ENCODE measurements at places on chromosomes 3 and 15.

GRCh38 chr3:14518893-14519292, 21.2 kb downstream of the GRIP2 start:
- DNase-seq, result no peak

- DNase-seq, result no peak
Observed at GRCh38 chr3:32994045-32994444, 42.6 kb downstream of the CCR4 start.

DNA sequence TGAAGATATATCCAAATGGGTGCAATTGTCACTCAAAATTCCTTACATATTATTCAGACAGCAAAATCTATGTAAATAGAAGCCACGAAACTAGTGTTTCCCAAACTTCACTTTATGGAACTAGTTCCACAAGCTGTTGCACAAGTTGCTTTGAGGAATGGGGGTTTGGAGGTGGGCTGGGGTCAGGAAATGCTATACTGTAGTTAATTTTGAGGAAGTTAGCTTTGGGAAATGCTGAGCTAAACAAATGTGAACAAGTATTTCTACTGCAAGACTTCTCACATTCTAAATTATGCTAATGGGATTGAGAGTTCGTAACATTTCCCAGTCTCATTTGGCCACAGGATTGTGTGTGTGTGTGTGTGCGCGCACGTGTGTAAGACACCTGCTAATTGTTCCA, 28.7 kb upstream of the SAMMSON start:
- DNase-seq, result no peak

DNA sequence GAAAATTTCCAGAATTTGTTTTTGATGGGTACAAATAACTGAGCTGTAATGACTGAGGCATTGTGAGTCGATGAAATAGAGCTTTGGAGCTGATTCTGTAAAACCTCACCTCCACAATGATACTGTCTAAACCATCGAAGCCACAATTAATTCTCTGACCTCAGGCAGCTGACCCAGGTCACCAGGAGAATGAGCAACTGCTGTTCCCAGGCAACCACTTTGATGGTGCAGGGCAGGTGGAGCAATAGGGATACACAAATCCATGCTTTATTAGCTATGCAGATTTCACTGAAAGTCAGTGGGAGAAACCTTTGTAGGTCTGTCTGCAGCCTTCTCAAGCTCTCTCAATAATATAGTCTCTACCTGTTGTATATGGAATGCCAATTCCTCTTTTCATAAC, 204.4 kb downstream of the RYR3 start:
- no peak for DNase-seq

- DNase-seq, result no peak
Observed at GRCh38 chr3:107430214-107430995, 53.2 kb downstream of the CCDC54 start.

GRCh38 chr15:44775953-44776352, 39.6 kb downstream of the TRIM69 start:
- no peak for DNase-seq

DNA sequence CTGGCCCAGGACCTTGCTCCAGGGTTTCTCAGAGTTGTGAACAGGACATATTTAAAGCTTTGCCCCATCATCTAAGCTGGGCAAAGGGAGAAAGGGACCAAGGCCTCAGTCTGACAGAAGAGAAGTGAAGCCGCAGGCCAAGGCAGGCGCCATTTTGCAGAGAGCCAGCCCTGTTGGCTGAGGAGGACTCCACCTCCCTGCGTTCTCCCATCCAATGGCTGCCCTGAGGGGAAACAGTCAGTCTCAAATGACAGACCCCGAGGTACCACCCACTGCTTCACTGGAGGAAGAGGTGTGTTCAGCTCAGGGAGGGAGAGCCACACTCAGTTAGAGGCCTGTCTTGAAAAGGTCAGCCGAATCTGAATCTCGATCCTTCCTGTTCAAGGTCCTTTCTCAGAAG, 86.1 kb downstream of the ADAMTS17 start:
- DNase-seq, result no peak

GRCh38 chr3:177281292-177282118, 84.2 kb upstream of the TBL1XR1 start:
- DNase-seq, result no peak

DNA sequence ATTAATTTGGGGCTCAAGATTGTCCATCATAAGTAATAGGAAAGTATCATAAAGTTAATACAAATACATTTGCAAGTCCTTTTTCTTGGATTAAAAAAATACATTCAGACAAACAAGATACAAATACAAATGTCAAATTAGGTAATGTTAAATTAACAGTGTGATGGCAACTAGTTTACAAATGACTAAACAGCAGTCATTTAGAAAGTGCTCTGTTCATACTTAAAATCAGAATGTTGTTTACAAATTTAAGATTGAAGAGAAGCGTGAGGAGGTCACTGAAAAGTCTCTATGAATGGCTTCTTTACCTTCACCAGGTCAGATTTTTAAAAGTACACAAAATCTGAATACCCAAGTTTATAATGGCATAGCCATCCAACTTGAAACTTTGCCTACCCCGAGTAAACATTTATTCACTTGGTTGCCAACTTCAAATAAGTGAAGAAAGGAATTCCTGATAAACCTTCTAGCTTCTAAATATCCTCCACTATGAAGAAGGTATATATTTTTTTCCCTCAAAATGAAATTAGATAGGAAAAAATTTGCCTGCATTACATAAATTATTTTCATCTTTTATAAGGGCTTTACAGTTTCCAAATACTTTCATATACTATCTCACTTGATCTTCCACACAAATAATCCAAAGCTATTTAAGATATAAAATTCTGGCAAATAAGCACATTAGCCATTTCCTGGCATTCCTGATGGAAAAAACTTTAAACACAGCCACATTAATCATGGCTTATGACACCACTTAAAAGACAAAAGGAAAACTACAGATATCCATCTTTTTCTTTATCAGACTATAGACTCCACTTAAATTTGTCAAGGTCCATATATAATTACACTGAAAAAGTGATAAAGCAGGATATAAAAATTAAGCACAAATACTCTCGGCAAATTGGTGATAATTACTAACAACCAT, 11.5 kb upstream of the NEK10 start:
- DNase-seq, result no peak

- no peak for DNase-seq
Observed at GRCh38 chr15:59703979-59704796, 15.1 kb upstream of the BNIP2 start.

- DNase-seq, result no peak
Observed at GRCh38 chr15:47437491-47437890, 279.8 kb upstream of the SEMA6D start.
